HCT116 (cell line): ENCODE measurements at places on chromosomes 16 and 17.

GRCh38 chr17:76304226-76305134 lies 3.6 kb downstream of the QRICH2 start:
- DNase-seq: no peak

DNA sequence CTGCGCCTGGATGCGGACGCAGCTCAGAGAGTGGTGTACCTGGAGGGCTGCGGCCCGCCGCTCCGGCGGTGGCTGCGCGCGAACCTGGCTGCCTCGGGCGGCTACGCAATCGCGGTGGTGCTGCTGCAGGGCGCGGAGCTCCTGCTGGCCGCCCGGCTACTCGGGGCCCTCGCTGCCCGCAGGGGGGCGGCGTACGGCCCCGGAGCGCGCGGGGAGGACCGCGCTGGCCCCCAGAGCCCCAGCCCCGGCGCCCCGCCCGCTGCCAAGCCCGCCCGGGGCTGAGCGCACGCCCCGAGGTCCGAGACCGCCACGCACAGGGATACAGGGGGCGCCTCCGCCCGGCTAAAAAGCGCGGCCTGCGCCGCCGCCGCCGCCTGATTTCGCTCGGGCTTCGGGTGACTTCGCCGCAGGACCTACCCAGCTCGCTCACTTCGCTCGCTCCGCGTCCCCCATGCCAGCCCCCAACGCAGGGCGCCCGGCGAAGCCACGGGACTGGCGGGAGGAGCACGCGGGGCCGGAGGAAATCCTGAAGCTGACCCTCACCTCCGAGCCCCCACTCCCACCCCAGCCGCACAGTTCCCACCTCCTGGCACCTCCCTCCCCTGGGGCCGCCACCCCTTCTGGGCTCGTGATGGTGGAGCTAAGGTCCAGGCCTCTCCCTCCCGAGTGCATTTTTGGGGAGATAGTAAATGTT lies 8.2 kb downstream of the PDE6G start:
- DNase-seq: no peak

DNA sequence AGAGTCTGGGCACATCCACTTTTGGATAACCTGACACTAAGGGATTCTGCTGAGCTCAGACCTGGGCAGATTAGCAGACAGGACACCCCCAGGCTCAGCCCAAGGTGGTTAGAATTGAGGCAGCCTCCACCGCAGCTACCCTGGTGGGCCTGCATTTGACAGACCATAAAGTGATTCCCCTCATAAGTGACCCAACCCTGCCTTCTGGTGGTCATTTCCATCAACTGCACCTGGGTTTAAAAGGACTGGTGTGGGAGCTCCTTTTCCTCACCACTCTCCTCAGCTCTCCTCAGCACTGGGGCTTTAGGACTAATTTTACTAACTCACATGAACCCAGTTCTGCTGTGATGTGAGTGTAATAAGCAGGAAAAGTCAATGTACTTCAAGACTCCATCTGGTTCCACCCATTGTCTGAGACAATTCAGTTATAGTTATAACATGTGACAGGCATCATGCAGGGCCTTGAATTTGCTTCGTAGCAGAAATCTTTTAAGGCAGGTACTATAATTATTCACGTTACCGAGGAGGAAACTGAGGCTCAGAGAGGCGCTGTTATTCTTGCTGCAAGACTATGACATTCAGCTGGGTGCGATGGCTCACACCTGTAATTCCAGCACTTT lies 42.5 kb downstream of the MYH3 start:
- peak; percentile 42 for DNase-seq

- no peak for DNase-seq
Measured at GRCh38 chr17:53088481-53088880, 734.2 kb upstream of the KIF2B start.

- no peak for DNase-seq
Measured at GRCh38 chr16:58556678-58557077, 41.4 kb downstream of the SETD6 start.
